Endothelial cell (in vitro differentiated cells): ENCODE measurements at places on chromosomes 2 and 18.

GRCh38 chr2:24924732-24925131 is 4.7 kb upstream of the ADCY3 start:
- DNase-seq: no peak

GRCh38 chr2:240322231-240322955 is 113.1 kb upstream of the GPC1 start:
- DNase-seq: no peak

DNA sequence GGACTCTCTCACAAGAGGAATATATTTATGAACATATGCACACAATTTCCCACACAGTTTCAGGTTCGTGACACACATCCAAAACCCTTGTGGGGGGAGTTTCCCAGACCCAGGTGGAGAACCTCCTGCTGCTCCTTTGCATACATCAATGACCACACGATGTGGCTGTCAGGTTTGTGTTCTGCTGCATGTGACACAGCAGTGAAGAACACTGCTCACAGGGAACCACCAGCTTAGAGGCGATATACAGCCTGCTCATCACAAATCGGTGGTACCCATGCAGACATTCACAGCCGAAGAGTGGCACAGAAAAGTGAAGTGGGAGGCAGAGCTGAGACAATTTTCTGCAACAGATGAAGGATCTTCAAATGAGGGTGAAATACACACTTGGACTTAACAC is 175.6 kb upstream of the ZFP36L2 start:
- DNase-seq: no peak

- DNase-seq: no peak
Observed at GRCh38 chr2:155141418-155141817, 442.9 kb downstream of the KCNJ3 start.

DNA sequence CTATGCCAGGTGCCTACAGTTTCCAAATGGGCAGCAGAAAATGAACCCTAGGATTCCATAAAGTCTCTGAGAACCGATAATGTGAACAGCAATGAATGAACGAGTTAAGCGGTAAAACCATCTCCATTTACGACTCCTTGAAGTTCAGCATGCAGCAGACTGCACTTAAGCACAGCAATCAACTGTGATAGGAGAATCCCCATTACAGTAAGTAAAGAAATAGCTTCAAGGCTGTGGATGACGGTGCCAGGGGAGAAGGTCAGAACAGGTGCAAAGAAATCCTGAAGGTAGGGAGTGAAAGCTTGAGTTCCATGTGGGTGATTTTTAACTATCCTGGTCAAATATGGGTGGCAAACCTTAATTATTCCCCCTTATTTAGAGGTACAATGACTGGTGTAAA is 444.4 kb downstream of the NCKAP5 start:
- no peak for DNase-seq

DNA sequence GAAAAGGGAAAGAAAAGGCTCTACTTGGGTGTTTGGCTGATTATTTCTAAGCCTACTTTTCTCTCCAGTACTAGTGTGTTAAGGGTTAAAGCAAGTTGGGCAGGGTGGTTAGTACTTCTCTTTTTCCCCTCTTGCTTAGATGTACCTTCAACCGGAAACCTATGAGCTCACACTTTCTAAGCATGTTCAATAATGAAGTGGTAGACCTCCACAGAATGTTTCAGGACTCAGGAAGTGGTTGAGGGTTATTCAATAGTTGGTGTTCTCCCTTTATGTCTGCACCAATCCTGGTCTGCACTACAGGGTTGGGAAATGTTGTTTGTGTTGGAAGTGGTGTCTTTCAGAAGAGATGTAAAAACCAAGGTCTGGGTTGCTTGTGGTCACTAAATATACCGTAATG is 137.1 kb downstream of the ZEB2 start:
- DNase-seq: no peak

DNA sequence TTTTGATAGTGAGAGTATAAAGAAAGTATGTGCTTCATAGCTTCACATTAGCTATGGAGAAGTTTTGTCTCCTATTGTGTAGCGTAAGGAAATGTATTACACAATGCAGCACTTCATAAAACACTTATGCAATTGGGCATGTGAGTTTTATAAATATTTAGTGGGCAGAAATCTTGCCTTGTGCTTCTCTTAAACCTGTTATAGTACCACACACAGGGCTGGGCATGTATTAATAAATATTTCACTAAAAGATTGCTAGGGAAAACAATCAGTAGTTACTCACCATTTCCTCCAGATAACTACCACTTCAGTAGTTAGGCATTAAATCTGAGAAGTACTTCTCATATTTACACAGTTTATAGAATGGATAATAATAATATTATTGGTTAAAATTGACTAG is 1080.8 kb upstream of the PIK3C3 start:
- DNase-seq: no peak

GRCh38 chr2:107402330-107402729 is 424.4 kb upstream of the RGPD4 start:
- DNase-seq: no peak

DNA sequence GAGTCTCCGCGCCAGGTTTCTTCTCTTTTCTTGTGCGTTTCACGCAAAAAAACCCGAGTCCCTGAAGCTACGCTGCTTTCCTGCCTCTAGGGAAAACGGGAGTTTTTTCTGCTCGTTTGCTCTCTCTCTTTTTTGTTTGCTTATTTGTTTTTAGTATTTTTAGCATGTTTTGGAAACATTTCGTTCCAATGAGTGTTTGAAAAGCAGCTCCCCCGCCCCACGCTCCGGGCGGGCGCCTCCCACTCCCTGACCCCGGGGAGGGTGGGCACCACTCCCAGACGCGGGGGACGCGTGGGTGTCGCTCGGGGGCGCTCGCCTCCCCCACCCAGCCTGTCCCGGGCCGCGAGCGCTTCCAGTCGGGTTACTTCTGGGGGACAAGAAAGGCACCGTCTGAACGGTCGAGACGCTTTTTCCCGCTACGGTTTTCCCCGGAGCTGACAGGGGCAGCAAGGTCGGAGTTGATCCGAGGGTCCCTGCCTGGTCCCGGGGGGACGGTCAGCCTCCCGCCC is 446 bp upstream of the EFHD1 start:
- DNase-seq: no peak

- DNase-seq: no peak
Observed at GRCh38 chr2:229300790-229301189, 29.7 kb upstream of the PID1 start.

DNA sequence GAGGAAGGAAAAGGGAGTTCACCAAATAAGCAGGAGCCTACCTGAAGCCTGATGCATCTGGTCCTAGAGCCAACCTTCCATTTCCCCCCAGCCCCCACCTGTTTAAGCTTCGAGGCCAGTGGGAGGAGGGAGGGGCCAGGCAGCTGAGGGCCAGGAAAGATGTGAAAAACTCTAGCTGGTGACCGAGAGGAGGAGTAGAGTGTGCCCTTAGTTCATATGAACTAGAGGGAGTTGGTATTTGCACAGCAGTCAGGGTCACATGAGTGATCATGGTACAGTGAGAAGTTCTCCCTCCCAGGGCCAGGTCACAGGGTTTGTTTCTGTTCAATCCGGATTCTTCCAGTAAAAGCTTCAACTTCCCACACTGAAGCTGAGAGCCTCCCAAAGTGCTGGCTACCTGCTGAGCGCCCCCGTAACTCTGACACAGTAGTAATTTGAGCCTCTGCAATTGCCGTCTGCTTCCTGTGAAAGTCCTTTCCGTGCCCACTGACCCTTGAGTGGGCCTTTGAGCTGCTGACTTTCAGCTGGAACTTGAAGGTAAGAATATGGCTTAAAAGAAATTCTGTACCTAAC is at the start of gene SULT1C2:
Gene SULT1C2 (plus strand): TSS at position 362 of the 573 bp plus-strand sequence. CDS start 4,773 bp downstream, outside the sequence.
- DNase-seq: peak; percentile 20

GRCh38 chr18:25646971-25647370 is 295.0 kb upstream of the ZNF521 start:
- DNase-seq: no peak

DNA sequence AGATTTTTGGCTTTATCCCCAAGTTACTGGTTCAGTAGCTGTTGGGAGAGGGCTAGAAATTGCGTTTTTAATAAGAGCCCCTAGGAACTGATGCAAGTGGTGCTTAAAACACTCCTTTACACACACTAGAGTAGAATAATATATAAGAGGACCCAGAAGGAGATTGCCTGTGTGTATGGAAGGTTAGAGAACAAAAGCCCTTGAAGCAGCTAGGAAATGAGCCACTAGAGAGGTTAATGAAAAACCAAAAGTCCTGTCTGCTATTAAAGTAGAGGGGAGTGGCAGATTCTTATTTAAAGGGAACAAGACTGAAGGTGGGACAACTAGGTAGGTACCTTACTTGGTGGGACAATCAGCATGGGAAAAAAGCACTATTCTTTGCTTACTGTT is 14.4 kb upstream of the SLC39A10 start:
- DNase-seq: no peak

DNA sequence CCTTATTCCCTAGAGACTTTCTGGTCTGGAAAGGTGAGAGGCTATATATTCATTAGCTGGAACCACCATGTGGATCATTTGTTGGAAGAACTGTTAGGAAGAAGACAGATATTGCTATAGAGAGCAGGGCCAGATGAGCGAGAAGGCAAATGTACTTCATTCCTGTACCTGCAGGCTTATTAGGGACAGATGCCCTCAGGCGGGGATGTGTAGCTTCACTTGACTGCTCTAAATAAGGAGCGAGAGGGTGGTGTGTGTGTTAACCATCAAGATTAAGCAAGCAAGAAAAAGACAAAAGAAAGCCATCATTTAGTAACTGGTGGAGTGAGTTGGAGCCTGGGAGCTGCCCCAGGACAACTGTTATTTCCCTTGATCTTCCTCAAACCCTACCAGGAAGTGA is 36.4 kb downstream of the NEDD4L start:
- DNase-seq: no peak

- no peak for DNase-seq
Observed at GRCh38 chr2:47414682-47415458, 11.9 kb downstream of the MSH2 start.

DNA sequence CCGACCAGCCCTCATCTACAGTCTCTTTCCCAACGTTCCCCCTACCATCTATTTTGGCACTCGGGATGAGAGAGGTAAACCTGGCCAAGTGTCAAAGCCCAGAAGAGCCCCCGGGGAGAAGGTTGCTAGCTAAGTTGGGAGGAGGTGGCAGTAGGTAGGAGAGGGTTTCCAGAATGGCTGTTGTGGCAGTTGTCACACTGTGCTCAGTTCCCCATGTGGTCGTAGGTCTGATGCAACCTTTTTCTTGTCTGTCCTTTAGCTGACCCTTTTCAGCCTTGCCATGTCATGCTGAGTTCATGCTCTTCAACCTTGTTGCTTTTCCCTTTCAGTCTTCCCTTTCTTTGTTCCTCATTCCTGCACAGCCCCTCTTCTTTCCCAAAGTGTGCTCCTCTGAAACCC is 34.5 kb downstream of the TTLL4 start:
- no peak for DNase-seq

GRCh38 chr18:57915248-57915647 is 112.1 kb upstream of the ATP8B1 start:
- no peak for DNase-seq

DNA sequence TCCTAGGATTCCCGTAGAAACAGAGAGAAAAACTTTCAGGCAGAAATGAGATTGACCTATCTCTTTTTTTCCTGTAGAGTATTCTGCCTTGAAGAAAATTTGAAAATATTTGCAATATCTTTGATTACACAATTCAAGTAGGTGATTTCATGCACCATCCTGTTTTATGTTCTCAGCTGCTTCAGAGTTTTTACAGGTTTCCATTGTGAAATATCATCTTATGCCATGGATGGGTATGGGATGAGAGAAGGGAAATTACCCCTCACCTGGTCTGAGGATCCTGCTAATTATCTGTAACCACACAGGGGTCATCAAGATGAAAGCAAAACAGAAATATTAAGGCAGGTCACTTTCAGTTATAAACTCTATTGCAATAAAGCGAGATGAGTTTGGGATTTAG is 264.8 kb downstream of the TXNL1 start:
- DNase-seq: no peak

DNA sequence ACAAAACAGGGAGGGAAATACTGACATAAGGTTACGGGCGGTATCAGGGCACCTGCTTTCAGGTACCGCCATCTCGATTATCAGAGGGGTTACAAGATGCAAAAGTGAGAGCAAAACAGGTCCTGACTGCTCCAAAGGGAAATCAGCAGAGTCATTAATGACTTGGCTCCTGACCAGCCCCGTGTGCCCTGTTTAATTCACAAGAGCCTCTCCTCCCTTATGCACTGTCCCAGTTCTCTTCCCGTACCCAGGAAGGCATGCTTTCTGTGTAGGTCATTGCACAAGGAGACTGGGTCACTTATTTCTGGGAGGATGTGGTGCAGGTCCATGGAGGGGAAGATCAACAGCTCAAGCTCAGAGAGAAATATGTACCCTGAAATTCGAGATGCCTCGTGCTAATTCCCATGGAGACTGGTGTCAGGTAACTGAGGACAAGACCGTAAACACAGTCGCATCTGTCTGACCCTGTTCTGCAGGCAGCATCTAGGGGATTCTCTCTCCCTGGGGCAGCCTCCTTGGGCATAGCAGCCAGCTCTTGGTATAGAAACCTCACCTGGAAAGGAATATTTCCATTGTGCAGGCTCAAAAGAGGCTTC is 79.9 kb downstream of the HNRNPLL start:
- no peak for DNase-seq

GRCh38 chr2:86695053-86695691 is 24.9 kb upstream of the RMND5A start:
- no peak for DNase-seq

DNA sequence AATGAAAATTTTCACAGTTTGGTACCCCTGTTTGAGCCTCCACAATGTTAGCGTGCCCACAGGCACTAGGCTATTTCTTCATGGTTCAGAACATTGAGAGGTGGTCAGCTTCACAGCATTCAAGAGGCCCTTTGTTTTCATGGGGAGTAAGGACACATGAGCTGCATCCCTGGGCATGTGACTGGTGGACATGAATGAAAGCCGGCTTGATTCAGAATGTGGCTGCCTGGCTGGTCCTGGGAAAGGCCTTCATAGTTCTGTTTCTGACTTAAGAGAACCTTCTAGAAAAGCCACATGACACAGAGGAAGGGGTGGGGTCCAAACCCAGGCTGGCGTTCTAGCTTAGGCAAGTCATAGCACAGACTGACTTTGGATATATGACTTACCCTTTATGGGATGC is 420.6 kb downstream of the CMPK2 start:
- no peak for DNase-seq

- DNase-seq: no peak
Observed at GRCh38 chr2:98787700-98788099, 56.8 kb upstream of the MGAT4A start.

DNA sequence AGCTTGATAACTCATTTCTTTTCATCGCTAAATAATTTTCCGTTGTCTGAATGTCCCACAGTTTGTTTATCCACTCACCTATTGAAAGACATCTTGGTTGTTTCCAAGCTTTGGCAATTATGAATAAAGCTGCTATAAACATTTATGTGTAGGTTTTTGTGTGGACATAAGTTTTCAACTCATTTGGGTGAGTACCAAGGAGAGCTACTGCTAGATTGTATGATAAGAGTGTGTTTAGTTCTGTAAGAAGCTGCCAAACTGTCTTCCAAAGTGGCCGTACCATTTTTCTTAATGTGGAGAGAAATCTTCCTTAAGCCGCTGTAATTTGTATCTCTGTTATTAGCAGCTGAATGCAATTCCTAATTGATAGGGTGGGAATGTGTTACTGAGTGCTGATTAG is 11.4 kb upstream of the CTIF start:
- DNase-seq: no peak

DNA sequence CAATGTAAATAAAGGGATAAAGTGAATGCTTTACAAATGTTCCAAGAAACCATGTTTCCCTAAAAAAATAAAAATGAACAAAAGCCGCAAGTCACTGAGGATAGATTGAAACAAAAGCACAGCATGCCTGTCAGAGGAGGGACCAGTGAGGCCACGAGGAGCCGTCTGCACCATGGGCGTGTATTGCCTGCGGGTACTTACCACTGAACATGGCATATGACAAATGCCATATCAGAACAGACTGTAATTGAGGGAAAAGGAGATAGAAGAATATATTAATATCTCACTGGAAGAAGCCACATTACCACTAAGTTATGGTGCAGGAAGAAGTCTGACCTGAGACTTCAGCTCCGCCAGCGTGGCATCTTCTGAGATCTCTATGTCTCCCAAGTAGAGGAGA is 75.8 kb downstream of the USP40 start:
- DNase-seq: no peak
